T follicular helper cell (primary cell): ENCODE measurements at places on chromosomes 12 and 14.

- peak; percentile 71 for DNase-seq
Observed at GRCh38 chr14:97978341-97978740, 1181.2 kb downstream of the VRK1 start.

GRCh38 chr14:89190765-89191513 is 226.1 kb downstream of the FOXN3 start:
- no peak for DNase-seq

DNA sequence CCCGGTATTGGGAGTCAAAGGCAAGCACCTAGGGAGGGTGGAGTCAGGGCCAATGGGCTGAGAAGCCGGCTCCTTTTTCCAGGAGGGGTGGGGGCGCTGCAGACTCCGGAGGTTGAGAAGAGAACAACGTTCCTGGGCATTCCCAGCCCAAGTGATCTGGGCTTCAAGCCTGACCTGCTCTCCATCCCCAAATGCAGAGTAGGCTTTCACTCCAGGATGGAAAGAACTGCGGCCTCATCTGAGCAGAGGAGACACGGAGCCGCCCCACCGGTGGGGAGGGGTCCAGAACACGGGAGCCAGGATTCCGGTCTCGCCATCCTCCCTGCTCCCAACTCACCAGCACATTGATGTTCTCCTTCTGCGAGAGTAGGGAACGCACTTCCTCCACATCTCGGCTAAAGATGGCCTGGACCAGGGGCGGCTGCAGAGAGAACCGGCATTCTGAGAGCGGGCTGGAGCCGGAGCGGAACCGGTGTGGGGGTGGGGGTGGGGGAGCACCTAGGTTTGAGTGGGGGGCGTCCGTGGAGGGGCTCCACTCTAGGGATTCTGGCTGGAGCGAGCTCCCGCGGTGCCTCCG is 605 bp downstream of the ANKRD52 start:
- DNase-seq: no peak

GRCh38 chr12:93818488-93819049 is 141.4 kb downstream of the CRADD start:
- DNase-seq: no peak

DNA sequence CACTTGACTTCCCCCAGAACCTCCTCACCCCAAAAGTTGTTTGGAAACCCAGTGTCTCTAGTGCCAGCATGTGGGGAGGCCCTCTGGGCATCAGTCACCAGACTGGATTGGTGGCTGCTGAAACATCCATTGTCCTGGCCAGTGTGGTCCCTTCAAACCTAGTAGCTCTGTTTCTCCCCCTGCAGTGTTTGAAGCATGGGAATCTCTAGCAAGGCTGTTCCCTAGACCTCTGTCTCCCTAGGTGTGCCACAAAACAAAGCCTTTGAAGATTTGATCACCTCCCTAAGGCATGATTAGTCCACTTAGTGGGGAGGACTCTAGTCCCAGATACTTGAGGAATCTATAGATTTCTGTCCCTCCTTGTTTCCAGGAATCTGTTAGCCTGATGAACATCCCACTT is 60.3 kb downstream of the ARF6 start:
- no peak for DNase-seq

GRCh38 chr12:13209436-13210235 is 13.1 kb downstream of the EMP1 start:
- no peak for DNase-seq

GRCh38 chr14:54700717-54701116 is 133.8 kb downstream of the SAMD4A start:
- no peak for DNase-seq

GRCh38 chr12:54993181-54993835 is 8.7 kb upstream of the TESPA1 start:
- DNase-seq: peak; percentile 47

DNA sequence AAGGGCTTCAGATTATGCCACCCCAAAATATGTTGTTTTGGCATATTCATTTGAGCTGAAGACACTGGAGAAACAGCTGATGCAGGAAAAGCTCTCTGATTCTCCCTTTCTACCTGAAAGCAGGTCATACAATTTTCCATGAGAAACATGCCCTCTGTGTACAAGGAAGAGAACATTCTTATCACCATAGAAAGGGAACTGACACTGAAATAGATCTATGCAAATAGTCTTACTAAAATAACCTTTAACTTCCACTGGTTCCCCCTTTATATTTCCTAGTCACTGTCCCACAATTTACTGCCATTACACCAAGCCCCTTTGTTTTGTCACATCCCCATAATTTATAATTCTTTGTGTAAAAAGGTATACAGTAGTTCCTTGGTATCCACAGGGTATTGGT is 9.6 kb upstream of the PHC1 start:
- DNase-seq: no peak

DNA sequence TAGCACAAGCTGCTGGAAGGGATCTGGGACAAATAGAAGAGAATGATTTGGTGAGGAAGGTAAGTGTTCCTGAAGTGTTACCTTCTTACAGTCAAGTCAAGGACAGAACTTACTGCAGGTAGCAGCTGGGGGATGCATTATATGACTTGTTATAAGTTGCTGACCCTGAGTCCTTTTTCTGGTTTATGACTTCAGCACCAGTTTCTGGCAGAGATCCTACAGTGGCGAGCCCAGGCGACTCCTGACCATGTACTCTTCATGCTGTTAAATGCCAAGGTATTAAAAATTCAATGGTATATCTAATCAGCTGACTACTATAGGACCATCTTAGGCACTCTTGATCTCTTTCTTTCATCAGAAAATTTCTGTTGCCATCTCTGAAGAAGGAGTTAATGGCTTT is 45.1 kb upstream of the ATF1 start:
- no peak for DNase-seq

GRCh38 chr12:89333564-89334252 is 18.6 kb downstream of the DUSP6 start:
- no peak for DNase-seq

DNA sequence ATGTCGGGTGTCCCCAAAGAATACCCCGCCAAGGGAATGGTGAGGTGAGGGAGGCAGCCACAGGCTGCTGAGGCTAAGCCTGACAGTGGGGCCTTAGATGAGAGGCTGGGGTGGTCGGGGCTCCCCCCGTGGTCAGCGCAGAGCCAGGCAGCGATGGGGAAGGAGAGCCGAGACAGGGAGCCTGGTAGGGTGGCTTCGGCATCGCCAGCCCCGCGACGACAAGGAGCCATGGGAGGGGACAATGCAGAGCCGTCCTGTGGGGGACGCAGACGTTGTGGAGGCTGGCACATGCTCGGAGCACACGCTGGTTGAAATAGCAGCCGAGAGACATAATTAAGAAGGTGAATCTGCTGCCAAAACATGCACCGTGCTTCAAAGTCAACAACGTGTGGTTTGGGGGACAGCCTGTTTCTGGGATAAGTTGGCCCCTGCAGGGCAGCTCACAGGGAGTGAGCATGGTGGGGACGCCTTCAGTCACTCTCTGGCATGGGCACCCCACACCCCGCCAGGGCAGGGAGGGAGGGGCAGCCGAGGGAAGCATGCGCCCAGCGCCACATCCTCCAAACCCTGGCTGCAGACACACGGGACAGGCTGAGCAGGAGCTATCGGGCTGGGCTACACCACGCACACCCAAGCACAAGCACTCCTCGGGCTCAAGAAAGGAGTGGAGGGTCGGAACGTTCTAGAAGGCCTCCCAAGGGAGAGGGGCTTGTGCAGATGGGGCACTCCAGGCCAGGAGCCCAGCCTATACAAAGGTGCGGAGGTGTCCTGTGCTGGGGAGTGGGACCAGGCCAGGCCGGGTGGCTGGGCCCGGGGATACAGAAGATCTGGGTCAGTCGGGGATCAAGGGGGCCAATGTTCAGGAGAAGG is 66.6 kb upstream of the C14orf180 start:
- DNase-seq: no peak

GRCh38 chr14:53871951-53872350 is 84.7 kb downstream of the BMP4 start:
- DNase-seq: no peak

DNA sequence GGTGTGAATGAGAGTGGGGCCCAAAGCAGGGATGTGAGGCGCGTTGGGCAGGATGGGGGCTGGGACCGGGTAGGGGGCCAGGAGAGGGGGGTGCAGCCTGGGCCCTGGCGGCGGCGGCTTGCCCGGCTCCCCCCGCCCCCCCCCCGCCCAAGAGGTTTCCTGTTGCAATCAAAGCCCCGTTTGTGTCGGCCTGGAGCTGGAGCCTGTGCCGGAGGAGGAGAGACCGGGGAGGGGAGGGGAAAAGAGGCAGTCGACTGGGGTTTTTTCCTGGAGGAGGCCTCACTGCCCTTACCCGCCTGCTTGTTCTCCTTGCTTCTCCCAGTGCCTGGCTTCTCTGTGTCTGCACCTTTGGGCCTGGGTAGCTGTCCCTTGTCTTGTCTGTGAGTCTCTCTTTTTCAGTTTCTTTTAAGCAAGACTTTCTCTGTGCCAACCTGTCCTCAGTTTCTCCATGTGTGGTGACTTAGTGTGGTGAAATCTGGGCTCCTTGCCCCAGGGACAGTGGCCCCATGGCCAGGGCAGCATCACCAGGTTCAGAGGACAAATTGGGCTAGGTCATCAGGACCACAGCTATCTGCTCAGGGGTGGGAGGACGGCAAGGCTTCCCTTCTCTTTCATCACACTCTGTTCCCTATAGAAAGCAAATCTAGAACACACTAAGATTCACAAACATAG is 8.5 kb downstream of the RARG start:
- no peak for DNase-seq

DNA sequence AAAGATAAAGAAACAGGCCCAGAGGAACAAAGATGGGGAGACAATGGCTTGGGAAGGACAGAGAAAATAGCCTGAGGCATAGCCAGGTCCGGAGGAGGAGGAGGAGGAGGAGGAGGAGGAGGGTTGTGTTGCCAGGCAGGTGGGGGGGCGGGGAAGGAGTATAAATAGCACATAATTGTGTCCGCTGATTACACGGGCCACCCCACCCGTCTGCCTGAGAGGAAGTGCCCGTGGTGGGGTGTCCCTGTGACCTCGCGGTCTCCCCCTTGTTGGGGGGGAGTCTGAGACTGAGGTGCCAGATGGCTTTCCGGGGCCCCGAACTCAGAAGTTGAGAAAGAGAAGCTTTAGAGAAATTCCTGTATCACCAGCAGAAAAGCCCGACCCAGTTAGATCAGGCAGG is 1.9 kb upstream of the SP7 start:
- no peak for DNase-seq

GRCh38 chr12:4441355-4442335 is 4.0 kb downstream of the FGF6 start:
- no peak for DNase-seq

- DNase-seq: no peak
Observed at GRCh38 chr12:124397807-124398577, 103.1 kb downstream of the RFLNA start.

DNA sequence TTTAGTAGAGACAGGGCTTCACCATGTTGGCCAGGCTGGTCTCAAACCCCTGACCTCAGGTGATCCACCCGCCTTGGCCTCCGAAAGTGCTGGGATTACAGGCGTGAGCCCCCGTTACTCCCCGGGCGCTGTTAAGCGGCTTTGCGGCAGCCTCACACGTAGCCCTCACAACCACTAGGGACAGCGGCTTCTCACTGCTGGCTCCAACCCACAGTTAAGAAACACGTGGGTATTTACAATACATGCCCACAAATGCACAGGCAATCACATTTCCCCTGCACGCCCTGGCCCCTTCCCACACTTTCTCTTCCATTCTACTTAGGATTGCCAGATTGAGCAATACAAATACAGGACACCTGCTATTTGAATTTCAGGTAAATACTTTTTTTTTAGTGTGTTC is 37.0 kb upstream of the EIF5 start:
- DNase-seq: no peak

- DNase-seq: no peak
Observed at GRCh38 chr12:11885261-11886038, 185.3 kb upstream of the BCL2L14 start.

DNA sequence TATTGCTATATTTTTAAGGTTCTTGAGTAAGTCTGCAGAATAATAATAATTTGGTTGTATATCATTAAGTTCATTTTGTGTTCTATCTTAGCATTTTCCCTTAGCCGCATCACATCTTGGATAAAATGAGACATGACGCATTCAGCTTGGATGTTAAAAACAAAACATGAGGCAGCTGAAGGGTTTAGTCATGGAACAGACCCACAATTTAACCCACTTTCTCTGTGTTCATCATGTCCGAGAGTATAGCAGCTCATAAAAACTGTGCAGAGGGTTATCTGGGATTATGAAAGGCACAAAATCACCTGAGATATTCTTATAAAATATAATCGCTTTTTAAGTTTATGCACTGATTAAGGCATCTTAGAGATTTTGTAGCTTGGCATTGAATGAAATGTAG is 219.3 kb downstream of the TRHDE start:
- no peak for DNase-seq

DNA sequence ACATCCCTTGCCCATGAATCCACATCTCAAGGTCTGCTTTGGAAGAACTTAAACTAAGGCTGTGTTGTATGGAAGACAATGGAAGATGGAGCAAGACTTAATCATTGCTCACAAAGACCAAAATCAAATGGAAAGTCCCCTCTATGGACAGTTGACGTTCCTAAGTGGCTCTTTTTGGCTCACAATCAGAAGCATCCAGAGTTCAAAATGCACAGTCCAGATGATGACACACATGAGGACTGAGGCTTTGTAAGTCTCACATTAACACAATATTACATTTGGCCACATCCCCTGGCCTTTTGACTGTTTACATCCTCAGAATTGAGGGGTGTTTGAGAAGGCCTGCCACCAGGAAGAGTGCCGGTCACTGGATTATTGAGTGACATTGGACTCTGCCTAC is 122.3 kb upstream of the CPM start:
- DNase-seq: no peak

DNA sequence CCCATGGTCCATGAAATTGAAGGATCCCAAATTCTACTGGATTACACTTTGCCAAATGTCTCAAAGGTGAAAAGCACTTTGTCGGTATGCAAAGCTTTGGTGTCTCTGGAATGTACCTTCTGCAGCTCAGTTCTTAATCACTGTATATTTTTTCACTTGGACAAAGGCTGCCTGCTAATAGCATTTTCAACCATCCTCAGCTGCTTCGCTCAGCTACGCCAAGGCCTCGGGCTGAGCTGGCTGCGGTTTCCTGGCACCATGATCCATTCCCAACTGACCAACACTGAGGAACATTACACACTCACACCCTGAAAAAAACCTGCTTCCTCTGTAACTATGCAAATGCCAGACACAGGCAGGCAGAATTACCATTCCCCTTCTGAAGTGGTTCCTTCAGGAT is 335.2 kb downstream of the DPF3 start:
- DNase-seq: no peak

GRCh38 chr12:6724409-6724797 is 557 bp downstream of the COPS7A start:
- DNase-seq: no peak

- no peak for DNase-seq
Observed at GRCh38 chr12:93753838-93754429, 76.8 kb downstream of the CRADD start.

DNA sequence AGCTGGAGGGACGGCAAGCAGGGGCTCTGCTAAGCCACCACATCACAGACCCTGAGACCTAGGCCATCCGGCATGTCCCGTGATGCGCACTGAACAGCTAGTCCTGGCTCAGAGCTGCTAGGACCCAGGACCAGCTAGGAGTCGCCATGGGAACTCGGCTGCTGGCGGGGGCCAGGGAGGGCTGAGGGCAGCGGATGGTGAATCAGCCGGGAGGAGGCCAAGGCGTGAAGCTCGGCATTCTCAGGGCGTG is 5.1 kb downstream of the AHNAK2 start:
- DNase-seq: no peak

- DNase-seq: no peak
Observed at GRCh38 chr12:92866418-92866817, 62.7 kb downstream of the EEA1 start.
